ENCODE measurements at places on chromosomes 16 and 17. TPM values are rescaled to one million over a fixed set of nuclear protein-coding genes. Genes with fewer than 3 reads are reported as not detected.

- no peak overlapping the region for H3K27ac ChIP-seq
- no peak overlapping the region for H3K4me3 ChIP-seq
- peaks cover 10% of the 10 kb centered on the region for H3K27me3 ChIP-seq
Observed at GRCh38 chr17:48162946-48163506, 55.5 kb downstream of the SNX11 start.

DNA sequence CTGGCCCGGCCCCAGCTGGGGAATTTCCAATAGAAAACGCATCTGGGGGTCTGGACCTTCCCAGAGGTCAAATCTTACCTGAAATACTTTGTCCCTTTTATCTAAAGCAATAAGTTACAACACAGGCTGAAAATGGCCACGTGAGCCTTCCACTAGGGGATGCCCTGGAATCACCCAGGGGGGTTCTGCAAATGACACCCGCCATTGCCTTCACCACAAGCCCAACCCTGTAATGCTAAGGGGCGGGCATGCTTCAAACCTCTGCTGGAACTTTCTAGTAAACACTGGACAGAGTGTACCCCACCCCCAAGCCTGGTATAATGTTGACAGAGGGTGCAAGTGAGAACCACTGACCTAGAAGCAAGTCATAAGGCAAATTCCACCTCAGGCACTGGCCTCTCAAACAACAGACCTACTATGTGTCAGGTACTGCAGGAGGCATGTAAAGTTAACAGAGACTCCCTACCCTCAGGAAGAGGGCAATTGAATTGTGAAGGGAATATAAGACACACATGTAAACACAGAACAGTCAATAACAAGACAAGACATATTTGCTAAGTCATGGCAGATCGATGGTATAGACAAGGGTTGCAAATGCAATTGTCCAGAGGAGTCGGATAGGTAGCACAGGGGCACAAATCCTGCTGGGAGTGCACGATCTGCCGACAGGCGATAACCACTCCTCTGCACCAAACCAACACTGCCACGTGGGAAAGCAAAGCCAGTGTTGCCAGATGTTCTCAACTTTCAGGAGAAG lies 59.0 kb downstream of the ARHGAP17 start:
- no peak overlapping the region for H3K27ac ChIP-seq
- peaks cover 95% of the 10 kb centered on the region for H3K36me3 ChIP-seq
- no peak for DNase-seq
- no peaks in the 10 kb centered on the region for H3K27me3 ChIP-seq
- no peaks in the 10 kb centered on the region for H3K4me1 ChIP-seq

- H3K36me3 ChIP-seq = no peaks in the 10 kb centered on the region
- no peak overlapping the region for H3K4me3 ChIP-seq
- H3K4me1 ChIP-seq = no peaks in the 10 kb centered on the region
- no peaks in the 10 kb centered on the region for H3K27me3 ChIP-seq
- DNase-seq = no peak
Observed at GRCh38 chr17:65656390-65657250, 95.2 kb upstream of the AXIN2 start.

Gene HCRT
- not detected for total RNA-seq

GRCh38 chr17:37737971-37738370 lies 6.9 kb downstream of the HNF1B start:
- peaks cover 16% of the 10 kb centered on the region for H3K4me1 ChIP-seq
- H3K36me3 ChIP-seq = no peaks in the 10 kb centered on the region
- no peak for DNase-seq
- H3K27me3 ChIP-seq = peaks cover 81% of the 10 kb centered on the region
- no peak overlapping the region for H3K27ac ChIP-seq

DNA sequence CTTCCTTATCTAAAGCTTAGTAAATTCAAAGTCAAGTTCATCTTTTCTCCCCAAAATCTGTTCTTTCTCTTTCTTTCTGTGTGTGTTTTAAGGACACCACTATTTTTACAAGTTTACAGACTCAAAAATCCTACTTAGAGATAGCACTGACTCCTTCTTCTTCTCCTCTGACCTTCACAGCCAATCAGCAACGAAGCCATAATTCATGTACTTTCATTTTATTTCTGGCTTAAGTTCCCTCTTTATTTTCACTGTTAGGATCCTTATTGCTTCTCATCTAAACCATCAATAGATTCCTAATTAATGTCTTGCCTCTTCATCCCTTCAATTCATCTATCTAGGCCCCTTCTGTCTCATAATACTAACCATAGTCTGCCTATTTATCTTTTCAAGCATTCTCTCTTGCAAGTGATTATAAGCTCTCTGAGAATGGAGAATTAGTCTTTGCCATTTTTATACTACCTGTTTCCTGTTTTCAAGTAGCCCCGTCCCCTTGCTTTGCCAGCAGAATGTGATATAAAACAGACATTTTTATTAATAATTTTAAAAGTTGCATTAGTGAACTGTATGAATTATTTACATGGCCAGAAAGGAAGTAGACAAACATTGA lies 27.0 kb downstream of the CDC27 start:
- H3K27ac ChIP-seq = no peak overlapping the region
- H3K27me3 ChIP-seq = no peaks in the 10 kb centered on the region
- no peak for DNase-seq
- no peak overlapping the region for H3K4me3 ChIP-seq
- H3K4me1 ChIP-seq = no peaks in the 10 kb centered on the region

- DNase-seq = no peak
- peaks cover 11% of the 10 kb centered on the region for H3K27me3 ChIP-seq
- H3K4me1 ChIP-seq = peaks cover 58% of the 10 kb centered on the region
- peak within 1 kb of the TSS; percentile 32 for H3K4me3 ChIP-seq
- no peak within 1 kb of the TSS for H3K27ac ChIP-seq
Observed at GRCh38 chr16:566475-567372, at the start of gene NHLRC4. NHLRC4 (plus strand) TSS chr16:567005; CDS start chr16:568048, 1,043 bp downstream.
